ENCODE measurements at places on chromosomes 6 and 20.
A peak's percentile ranks its signal among the peaks of the same experiment; 100 is the strongest.

- no peak for DNase-seq
Measured at GRCh38 chr20:47016068-47016664, 121.5 kb downstream of the EYA2 start.

DNA sequence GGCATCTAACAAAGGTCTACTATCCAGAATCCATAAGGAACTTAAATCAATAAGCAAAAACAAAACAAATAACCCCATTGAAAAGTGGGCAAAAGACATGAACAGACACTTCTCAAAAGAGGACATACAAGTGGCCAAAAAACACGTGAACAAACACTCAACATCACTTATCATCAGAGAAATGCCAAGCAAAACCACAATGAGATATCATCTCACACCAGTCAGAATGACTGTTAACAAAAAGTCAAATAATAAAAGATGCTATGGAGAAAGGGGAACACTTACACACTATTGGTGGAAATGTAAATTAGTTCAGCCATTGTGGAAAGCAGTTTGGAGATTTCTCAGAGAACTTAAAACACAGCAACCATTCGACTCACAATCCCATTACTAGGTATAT is 19.4 kb upstream of the VNN1 start:
- no peak for DNase-seq

GRCh38 chr6:139923964-139924475 is 549.6 kb upstream of the CITED2 start:
- no peak for DNase-seq

GRCh38 chr20:8330785-8331695 is 199.0 kb downstream of the PLCB1 start:
- no peak for DNase-seq

- DNase-seq: peak; percentile 91
Measured at GRCh38 chr6:52284131-52284459, 447 bp downstream of the MCM3 start.

DNA sequence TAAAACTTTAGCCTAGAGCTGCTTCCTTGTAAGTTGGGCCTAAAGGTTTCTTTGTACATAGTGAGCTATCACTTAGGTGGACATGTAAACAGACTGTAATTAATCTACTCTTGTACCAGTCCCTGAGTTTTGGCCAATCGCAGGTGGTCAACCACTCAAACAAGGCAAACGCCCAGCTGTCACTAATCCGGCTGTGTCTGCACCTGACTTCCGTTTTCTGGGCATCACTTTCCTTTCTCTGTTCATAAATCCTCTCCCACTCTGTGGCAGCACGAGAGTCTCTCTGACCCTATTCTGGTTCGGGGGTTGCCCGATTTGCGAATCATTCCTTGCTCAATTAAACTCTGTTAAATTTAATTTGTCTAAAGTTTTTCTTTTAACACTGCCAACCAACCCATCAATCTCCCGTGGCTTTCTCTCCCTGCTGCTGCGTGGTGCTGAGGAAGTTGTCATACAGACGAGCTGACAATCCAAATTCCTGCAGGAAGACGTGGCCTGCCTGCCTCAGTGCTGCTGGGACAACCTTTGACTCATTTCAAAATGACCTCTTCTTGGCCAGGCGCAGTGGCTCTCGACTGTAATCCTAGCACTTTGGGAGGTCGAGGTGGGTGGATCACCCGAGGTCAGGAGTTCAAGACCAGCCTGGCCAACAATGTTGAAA is 206.3 kb downstream of the QKI start:
- peak; percentile 46 for DNase-seq

- no peak for DNase-seq
Measured at GRCh38 chr6:170404036-170404435, 97.5 kb downstream of the FAM120B start.

DNA sequence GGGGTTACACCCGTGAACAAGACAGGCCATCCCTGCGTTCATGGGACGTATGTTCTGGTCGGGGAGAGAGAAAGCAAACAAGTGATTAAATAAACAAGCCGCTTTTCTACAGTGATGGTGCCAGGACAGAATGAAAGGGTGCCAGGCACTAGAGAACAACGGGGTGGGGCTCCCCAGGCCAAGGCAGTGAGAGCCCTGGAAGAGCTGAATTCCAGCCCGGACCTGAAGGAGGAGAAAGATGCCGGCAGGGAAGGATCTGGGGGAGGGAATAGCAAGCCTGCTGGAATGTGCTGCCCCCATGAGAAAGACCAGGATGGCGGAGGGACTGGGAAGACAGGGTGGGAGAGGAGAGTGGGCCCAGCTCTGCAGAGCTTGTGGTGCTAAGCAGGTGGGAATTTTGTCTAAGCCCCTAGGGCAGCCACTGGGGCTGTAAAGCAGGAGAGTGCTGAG is 7.5 kb downstream of the SNAI1 start:
- DNase-seq: no peak

DNA sequence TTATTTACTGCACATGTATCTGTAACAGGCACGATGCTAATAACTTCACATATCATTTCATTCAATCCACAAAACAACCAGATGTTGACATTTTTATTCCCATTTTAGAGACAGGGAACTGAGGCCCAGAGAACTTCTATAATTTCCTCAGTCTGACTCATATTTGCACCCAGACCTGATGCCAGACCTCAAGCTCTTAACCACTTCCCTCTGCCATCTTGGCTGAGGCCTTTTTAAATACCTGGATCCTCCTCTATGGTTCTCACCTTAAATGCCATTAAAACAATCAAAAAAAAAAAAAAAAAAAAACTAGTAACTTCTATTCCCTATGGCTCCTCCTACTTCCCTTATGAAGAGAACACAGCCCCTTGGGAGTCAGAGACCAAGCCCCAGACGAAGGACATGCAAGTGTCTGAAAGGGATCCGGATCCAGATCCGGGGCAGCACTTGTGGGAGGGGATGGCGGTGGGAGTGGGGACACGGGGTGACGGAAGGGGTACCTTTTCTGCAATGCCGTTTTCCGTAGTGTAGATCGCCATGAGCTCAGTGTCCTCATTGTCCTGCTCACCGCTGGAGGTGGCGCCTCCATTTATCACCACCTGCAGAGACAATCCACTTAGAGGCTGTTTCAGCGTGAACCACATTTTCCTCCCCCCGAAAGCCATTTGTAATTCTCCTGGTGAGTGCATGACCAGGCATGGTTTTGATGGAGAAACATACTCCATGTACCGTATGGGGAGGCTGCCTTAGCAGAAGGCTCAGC is 88.7 kb downstream of the SLC23A2 start:
- DNase-seq: no peak

DNA sequence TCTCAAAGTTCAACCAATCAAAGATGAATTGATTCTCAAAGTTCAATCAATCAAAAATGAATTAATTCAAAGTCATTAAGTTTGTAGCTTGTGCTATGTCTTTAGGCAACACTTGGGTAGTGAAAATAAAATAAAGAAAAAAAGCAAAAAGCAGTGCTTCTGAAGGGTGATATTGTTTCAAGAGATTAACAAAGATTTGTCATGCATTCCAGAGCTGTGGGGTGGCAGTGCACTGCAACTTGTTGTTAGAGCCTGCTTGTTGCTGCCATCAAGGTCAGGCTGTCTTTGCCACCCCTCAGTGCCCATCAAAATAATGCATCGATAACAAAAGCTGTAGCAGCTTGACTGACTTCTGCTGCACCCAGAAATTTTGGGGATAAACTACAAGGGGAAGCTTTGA is 128.6 kb downstream of the RNF144B start:
- no peak for DNase-seq

- DNase-seq: no peak
Measured at GRCh38 chr6:30769088-30769852, 24.9 kb upstream of the IER3 start.

Measured in vagina (tissue), 2 donors.